ENCODE measurements at places on chromosomes 4 and X.

GRCh38 chr4:87339440-87339839 is 16.8 kb upstream of the HSD17B13 start:
- DNase-seq: no peak

DNA sequence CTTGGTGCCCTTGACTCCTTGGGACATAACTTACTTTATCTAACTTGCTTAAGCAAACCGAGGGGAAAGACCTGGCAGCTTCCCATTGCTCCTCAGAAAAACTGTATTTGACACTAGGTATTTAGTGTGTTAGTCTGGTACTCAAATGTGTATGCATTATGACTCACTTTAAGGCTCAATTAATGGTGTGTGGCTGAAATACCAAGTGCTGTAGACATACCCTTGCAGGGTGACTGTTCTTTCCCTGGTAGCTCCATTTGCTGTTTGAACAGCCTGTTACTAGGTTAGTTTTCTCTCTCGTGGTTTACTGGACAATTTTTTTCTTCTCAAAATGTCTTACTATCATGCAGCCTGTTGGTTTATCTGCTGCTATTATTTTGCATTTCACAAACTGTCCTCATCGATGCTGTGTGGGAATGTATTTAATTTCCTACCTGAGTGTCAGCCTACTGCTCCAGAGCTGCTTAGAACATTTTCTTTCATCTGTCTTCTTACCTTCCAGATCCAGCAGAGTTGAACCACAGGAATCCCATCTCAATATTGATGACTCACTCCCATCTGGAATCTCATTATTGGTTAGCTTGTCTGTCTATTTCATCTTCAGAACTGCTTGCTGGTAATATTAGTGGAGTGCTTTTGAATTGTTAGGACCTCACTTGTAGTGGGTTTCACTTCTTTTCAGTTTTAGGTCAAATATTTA is 158.0 kb upstream of the FAT1 start:
- DNase-seq: peak; percentile 53

DNA sequence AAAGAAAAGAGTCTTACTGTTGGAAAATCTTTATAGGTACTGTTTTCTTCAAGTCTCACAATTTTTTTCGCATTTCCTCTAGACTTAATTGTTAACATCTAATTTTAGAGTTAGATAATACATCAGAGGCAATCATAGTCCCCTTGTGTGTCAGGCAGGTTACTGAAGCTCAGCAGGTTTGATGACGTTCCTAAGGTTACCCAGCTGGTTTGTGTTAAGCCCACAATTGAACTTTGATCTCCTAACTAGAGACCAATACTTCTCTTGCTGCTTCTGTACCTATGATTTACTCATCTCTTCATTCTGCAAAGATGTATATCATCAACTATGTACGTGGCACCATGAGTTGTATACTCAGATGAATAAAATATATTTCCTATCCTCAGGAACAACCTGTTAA is 131.6 kb upstream of the STIM2 start:
- DNase-seq: no peak

DNA sequence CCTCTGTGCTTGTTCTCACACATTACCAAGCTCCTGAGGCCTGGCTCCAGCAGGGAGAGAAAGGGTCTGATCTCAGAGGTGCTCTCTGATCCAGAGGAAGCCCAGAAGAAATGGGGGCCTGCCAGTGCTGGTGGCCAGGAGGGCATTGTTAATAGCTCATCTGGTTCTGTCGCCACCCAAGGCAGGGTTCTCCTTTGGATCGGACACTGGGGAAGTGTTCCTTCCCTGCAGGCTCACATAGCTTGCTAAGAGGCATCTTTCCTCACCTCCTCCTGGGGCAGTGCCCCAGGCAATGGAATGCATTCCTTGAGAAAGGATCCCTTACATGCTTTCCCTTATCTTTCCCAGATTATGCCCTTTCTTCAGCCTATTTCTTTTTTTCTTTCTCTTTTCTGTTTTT is 53.8 kb downstream of the RBM47 start:
- DNase-seq: no peak

GRCh38 chr4:95417531-95417930 is 131.2 kb downstream of the UNC5C start:
- no peak for DNase-seq

Data from epithelial cell of proximal tubule (primary cell).